Right lobe of liver (tissue), 6 donors: ENCODE measurements at places on chromosomes 1 and 21. TPM values are rescaled to one million over a fixed set of nuclear protein-coding genes. Genes with fewer than 3 reads are reported as not detected.

- no peaks in the 10 kb centered on the region for H3K4me1 ChIP-seq
- no peaks in the 10 kb centered on the region for H3K27me3 ChIP-seq
- no peaks in the 10 kb centered on the region for H3K36me3 ChIP-seq
- no peak overlapping the region for H3K27ac ChIP-seq
- no peak overlapping the region for H3K4me3 ChIP-seq
Measured at GRCh38 chr1:171883849-171884248, 42.6 kb downstream of the DNM3 start.

GRCh38 chr1:47894410-47895278, 102.5 kb downstream of the TRABD2B start:
- no peaks in the 10 kb centered on the region for H3K4me1 ChIP-seq
- H3K27ac ChIP-seq = no peak overlapping the region
- no peak overlapping the region for H3K4me3 ChIP-seq
- no peaks in the 10 kb centered on the region for H3K27me3 ChIP-seq

GRCh38 chr1:147613506-147613905, 56.8 kb downstream of the ACP6 start:
- H3K36me3 ChIP-seq = peaks cover 25% of the 10 kb centered on the region
- H3K27me3 ChIP-seq = no peaks in the 10 kb centered on the region
- no peak overlapping the region for H3K27ac ChIP-seq
- DNase-seq = no peak
- no peak overlapping the region for H3K4me3 ChIP-seq
- no peaks in the 10 kb centered on the region for H3K4me1 ChIP-seq

GBP3 gene
- total RNA-seq = 7.6 TPM

PTPN7 gene
- total RNA-seq = 0.98 TPM
